ENCODE measurements at places on chromosomes 1 and 21.

GRCh38 chr21:46455575-46456385, 2.9 kb upstream of the DIP2A start:
- no peak for DNase-seq

DNA sequence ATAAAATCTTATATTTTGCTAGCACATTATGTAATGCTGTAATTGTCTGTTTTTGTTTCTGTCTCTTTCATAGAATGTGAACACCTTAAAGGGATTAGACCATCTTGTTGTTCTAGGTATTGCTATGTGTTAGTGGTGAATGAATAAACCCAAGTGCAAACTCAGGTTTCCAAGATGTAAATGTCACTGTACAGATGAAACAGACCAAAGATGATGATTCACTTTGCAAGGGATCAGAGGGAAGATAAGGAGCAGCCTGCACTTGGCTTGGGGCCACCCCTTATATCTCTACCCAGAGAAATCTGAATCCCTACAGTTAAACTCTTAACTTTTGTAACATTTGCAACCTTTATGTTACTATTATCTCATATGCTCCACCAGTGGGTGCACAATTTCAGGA, 25.4 kb downstream of the UROD start:
- no peak for DNase-seq

DNA sequence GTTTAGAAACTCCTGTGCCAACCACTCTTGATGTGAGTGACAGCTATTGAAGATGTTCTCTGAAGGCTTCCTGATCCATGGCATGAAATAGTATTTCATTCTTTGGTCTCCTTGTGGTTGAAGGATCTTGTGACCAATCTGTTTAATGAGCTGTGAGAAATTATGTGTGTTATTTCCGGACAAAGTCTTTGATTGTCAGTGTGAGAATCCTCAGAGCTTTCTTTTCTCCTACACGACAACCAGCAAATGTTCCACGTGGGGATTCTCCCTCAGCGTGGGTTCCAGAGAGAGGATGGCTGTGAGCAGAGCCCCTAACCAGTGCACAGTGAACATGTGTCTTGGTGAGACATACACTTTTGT, 45.0 kb upstream of the HOOK1 start:
- no peak for DNase-seq

GRCh38 chr1:2320006-2320405, 71.3 kb downstream of the MORN1 start:
- DNase-seq = no peak

- no peak for DNase-seq
Measured at GRCh38 chr1:4010814-4011605, 110.9 kb upstream of the C1orf174 start.

DNA sequence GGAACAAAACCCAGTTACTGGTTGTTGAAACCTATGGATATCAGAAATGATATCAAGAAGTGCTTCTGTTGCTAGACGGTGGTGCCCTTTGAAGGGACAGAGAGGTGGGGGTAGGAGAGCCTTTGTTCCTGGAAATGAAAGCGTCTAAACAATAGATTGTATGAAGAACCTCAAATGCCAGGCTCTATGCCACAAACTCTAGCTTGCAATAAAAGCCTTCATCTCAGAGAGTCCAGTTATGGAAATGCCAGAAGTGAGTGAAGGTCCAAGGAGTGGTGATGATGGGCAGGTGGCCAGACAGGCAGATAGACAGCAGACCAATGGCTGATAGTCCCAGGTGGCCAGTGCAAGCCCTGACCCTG, 414.1 kb upstream of the PROX1 start:
- DNase-seq = no peak

GRCh38 chr1:26697431-26697977, 1.7 kb downstream of the ARID1A start:
- no peak for DNase-seq

GRCh38 chr1:3669971-3670431, 17.7 kb downstream of the TP73 start:
- DNase-seq = no peak

- DNase-seq = no peak
Measured at GRCh38 chr1:234942879-234943506, 185.6 kb downstream of the TOMM20 start.

GRCh38 chr1:30902593-30903290, 5.8 kb downstream of the SDC3 start:
- DNase-seq = no peak

- no peak for DNase-seq
Measured at GRCh38 chr1:151058692-151059091, 730 bp downstream of the CDC42SE1 start.

GRCh38 chr1:220516722-220517042, 11.3 kb upstream of the MARK1 start:
- DNase-seq = no peak

GRCh38 chr1:219434285-219434922, 178.5 kb downstream of the ZC3H11B start:
- DNase-seq = no peak

- DNase-seq = no peak
Measured at GRCh38 chr21:15094706-15095105, 29.9 kb upstream of the NRIP1 start.

DNA sequence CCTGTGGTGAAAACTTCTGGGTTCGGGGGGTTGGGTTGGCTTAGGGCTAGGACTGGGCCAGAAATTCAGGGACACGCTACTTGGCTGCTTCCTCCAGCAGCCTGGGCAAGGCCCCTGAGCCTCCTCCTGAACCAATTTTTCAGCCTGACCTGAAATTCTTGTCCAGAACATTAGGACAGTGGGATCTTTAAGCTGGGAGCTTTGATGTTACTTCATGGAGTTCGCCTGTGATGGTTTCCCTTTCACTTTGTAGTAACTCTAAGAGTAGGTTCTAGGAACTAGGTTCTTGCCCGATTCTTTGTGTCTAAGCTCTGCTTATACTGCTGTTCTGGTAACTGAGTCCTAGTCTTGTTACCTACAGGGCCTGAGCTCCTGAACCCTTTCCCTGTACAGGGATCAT, 75.3 kb downstream of the S1PR1 start:
- no peak for DNase-seq

GRCh38 chr1:234120327-234120944, 216.0 kb downstream of the SLC35F3 start:
- DNase-seq = no peak

GRCh38 chr1:167077128-167077867, 12.9 kb downstream of the GPA33 start:
- DNase-seq = no peak

DNA sequence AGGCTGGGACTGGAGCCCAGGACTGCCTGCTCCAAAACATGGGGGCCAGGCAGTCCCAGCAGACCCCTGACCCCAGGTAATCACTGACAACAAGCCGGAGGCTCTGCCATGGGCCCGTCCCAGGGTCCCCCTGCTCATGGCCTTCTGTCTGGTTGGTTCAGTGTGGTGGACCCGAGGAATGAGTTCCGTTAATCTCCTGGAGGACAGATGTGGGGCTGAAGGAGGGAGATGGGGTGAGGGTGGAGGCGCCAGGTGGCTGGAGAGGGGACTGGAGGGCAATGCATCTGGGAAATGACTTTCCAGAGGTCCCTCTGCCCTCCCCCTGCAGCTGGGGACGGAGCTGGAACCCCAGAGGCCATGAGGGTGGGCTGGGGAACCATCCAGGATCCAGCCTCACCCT, 103.2 kb downstream of the EBNA1BP2 start:
- DNase-seq = no peak

DNA sequence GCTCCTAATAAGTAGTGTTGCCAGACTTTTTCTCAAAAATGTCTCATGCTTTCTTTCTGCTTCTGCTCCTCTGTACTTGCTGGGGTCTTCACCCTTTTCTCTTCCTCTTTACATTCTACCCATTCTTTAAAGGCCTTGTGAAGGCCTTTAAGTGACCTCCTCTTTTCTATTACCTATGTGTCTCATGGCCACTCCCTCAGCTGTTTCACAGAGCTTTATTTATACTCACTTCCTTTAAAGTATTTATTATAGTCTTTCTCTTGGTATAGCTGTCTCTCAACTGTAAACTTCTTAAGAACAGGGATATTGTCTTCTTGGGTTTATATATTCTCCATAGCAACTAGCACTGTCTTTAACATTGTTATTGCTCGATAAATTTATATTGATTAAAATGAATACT, 792 bp downstream of the GOLPH3L start:
- no peak for DNase-seq

GRCh38 chr1:245085508-245086095, 69.2 kb upstream of the KIF26B start:
- no peak for DNase-seq

DNA sequence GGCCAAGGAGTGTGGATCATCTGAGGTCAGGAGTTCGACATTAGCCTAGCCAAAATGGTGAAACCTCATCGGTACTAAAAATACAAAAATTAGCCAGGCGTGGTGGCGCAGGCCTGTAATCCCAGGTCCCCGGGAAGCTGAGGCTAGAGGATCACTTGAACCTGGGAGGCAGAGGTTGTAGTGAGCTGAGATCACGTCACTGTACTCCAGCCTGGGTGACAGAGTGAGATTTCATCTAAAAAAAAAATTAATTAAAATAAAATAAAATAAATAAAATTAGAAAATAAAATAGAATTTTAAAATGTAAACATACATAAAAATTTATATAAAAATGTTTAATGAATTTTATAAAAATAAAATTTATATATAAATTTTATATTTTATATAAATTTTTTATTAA, 5.8 kb upstream of the VPS26C start:
- DNase-seq = no peak

- no peak for DNase-seq
Measured at GRCh38 chr1:198643808-198644207, 5.0 kb downstream of the PTPRC start.

- no peak for DNase-seq
Measured at GRCh38 chr1:145895471-145895870, 9.8 kb upstream of the ANKRD35 start.

- DNase-seq = no peak
Measured at GRCh38 chr21:37460196-37460595, 93.6 kb downstream of the DYRK1A start.

- DNase-seq = no peak
Measured at GRCh38 chr1:54834007-54834541, 33.0 kb upstream of the TTC22 start.

- peak; percentile 42 for DNase-seq
Measured at GRCh38 chr1:34928699-34929496, 552 bp downstream of the DLGAP3 start.

DNA sequence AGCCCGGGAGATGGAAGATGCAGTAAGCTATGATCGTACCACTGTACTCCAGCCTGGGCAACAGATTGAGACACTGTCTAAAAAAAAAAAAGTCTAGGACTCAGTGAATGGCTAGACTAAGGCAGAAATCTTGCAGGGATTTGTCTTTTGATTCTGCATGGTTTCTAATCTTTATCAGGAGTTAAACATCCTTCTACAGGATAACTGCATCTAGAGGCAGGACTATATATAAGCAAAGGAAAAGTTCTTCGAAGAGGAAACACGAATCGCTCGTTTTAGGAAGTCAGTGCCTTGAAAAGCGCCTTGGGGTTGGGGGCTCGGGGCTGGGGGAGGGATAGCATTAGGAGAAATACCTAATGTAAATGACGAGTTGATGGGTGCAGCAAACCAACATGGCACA, 602 bp upstream of the UFC1 start:
- DNase-seq = no peak

DNA sequence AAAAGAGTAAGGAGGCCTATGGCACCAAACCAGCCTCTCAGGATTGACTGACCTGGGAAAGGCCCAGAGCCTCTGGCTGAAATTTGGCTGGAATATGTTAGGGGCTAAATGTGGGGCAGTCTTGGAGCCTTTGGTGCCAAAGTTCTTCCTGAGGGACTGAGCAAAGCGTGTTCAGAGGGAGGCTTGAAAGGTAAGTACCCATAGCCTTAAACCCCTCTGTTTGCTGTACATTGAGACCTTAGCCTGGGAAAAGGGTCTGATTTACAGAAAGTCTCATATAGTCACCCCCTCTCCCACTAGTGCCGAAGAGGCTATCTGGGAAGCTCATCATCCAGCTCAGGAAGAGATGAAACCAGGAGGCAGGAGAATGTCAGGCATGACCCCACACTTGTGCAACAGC, at the start of gene LCE4A:
LCE4A (plus strand) TSS at position 301 of the 400 bp plus-strand sequence. CDS start 916 bp downstream, outside the sequence.
- DNase-seq = no peak

GRCh38 chr1:210624722-210625121, 296.0 kb downstream of the HHAT start:
- no peak for DNase-seq

GRCh38 chr1:178060789-178061556, 32.9 kb upstream of the RASAL2 start:
- no peak for DNase-seq

- no peak for DNase-seq
Measured at GRCh38 chr1:7755448-7755847, 15.6 kb upstream of the VAMP3 start.

GRCh38 chr1:178004926-178005391, 35.1 kb upstream of the SEC16B start:
- DNase-seq = no peak

GRCh38 chr1:36258960-36259344, 34.7 kb downstream of the THRAP3 start:
- DNase-seq = no peak

DNA sequence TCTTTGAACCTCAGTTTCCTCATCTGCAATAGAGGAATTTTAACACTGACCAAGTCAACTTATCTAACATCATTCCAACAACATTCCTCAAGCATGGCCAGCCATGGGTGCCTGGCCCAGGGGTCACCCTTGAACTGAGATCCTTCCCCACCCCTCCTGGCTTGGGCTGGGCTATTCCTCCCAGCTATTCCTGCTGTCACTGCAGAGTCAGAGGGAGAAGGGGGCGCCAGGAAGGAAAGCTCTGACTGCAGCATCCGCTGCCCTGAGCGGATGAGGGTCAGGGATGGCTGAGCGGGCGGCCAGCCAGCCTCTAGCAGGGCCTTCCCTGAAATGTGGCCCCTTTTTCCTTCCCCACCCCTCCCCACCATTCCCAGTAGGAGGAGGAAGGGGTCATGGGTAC, 3.1 kb downstream of the TINAGL1 start:
- DNase-seq = no peak

- DNase-seq = no peak
Measured at GRCh38 chr1:85133565-85134159, 67.2 kb downstream of the SYDE2 start.

DNA sequence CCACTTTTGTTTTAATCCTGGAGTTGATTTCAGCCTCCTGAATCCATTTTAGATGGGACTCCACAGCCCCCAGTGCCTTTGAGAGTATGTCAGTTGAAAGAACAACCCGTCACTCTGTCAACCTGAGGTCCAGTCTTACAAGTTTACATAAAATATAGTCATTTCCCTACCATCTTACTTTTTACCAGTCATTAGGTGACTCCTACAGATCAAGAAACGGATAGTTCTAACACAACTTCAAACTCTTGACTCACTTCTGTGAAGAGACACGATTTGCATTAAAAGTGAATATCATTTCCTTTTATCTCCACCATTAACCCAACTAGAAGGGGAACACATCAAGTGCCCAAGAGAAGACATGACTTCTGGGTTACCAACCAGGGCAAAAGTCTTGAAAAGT, 147.1 kb downstream of the NTPCR start:
- no peak for DNase-seq

All from stimulated activated CD4-positive, alpha-beta T cell treated with anti-CD3 and anti-CD28 coated beads, Interleukin-4, amount 100 ng/mL, for 4 hours (primary cell).